ENCODE measurements at places on chromosomes 4 and X.

DNA sequence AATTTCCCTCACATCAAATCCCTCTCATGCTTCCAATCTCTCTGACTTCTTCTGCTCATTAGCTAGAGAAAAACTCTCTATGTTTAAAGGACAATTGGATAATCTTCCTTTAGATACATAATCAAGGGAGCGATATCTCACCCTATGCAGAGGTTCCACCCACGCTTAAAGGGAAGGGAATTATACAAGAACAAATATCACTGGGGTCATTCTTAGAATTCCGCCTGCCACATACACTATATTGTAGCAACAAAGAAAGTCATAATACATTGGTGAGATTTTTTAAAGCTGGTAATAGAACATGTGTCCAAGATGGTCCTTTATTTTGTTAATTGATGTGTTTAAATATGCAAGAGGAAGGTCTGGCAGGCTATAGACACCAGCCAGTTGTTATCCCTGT is 31.5 kb downstream of the NKX6-1 start:
- DNase-seq, result no peak

DNA sequence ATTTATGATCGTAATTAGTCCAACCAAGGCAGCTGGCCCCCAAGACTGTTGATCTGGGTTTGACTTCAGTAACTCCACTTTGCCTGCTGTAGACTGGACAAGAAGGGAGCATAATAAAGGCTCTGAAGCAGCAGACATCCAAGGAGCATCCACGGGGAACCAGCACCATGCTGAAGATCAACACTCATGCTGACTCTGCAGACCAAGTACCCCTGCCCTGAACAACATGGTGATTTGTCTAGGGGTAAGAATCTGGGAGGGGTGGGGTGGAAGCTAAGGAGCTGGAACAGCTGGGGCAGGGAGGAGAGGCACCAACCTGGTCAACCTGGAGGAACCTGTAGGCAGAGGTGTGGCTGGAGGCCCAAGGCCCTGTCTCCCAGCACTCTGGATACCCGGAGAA is 2.1 kb downstream of the TEC start:
- DNase-seq, result no peak

DNA sequence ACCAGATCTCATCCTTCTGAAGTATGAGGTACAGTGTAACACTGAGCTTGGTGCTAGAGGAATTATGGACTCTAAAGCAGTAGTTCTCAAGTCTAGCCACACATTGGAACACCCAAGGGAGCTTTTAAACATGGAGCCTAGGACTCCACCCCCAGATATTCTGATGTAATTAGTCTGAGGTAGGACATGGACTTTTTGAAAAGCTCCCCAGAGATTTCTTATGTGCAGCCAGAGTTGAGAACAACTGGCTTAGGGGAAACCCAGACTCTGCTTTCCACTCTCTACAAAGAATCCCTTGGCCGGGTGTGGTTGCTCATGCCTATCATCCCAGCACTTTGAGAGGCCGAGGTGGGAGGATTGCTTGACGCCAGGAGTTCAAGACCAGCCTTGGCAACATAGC is 11.6 kb upstream of the GDPD2 start:
- no peak for DNase-seq

DNA sequence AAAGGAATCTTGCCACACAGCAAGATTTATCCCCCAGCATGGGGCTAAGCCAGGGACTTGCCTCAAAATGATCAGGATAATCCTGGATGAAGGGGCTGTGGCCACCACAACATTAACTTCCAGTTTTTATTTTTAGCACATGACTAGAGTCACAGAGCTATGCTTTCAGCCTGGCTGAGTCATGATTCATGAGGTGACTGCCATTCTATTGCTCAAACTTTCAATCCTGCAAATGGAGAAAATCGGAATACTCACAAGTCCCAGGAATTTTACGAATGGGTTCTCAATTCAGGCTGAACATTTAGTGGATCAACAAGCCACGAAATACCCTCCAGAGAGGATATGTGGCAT is 70.7 kb upstream of the HPGD start:
- DNase-seq, result no peak

GRCh38 chr4:26958925-26959653 is 98.4 kb downstream of the STIM2 start:
- DNase-seq, result no peak

DNA sequence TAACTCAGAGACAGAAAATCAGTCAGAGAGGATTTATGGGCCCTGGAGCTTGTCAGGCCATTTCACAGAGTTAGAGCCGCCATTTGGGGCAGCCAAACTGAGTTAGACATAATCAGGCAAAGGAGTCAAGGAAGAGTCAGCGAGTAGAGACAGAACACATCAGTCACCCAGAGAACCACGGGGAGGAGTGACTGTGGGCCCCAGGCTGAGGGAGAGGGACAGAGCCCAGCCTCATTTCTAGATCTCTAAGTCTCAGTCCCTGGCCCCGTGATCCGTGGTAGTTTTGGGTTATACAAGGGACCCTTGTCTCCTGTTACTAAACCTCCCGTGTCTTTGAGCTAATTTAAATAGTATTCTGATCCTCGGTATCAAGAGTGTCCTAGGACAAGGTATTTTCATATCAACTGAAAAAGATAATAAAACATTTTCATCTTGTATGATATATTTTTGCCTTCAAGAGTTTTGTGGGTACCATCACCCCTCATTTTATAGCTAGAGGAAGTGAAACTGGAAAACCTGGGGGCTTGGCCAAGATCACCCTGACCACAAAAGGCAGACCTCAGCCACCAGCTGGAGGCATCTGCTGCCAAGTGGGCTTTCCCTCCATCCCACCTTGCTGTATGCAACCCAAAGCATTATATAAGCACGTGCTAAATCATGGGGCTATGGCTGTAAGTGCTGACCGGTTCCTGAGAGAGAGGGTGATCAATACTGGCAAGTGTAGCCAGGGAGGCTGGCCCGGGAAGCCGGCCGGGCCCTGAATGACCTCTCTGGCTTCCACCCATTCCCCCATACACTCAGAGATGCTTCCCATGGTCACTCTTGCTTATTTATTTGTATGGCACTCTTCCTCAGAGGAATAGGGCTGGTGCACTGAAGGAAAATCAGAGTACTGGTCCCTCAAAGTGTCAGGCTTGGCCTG is 204.1 kb downstream of the BCOR start:
- no peak for DNase-seq
